SHP77 (cell line): ENCODE measurements at places on chromosomes 6 and 20.

- no peak for DNase-seq
These were observed 109.5 kb downstream of the CLVS2 start for GRCh38 chr6:123105561-123105960.

DNA sequence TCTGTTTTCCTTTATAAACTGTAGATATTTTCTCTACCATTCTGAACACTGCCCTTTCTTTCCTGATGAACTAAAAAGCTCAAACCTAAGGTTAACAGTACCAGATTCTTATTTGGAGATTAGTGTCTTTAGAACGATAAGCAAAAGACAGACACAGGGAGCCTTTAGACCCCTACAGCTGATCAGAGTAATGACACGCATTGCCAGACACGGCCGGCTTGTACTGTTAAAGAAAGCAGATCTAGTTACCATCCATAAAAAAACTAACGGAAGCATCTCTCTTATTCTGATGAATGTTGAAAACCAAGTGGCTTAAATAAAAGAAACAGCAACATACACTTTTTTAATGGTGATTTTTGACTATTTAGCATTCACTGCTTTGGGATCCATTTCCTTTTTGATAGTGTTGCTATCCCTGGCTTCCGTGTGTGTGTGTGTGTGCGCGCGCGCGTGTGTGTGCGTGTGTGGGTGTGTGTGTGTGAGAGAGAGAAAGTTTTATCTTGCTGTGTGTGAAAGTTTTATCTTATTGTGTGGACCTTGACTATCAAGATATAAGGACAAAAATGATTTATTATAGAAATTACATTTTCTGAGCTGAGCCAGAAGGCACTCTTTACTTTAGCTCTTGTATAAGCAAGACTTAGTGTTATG is 95.6 kb upstream of the SLC35B3 start:
- peak; percentile 68 for DNase-seq

DNA sequence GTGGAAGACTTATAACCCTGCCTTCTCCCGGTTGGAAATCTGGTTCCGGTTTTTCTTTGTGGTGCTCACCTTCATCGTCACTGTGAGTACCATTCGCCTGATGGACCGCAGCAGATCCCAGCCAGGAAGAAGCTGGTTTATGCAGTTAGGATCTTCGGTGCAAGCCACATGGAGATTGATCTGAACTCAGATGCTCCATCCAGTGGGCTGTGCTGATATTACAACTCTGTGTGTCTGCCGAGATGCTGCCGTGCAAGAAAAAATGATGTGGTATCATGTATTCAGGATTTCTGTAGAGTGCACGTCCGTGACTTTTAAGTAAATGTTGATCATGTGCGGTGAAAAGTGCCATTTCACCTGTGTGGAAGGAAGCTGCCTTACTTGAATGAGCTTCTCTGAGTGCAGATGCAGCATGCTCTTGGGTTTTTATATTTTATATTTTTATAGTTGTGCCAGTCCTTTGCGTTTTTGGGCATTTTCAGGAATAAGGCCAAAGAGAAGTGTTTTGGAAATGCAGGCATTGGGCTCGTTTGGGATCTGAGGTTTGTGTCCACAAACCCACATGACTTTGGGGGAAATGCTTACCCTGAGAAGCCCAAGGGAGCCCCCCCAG is 39.2 kb downstream of the DYNLT1 start:
- peak; percentile 72 for DNase-seq

DNA sequence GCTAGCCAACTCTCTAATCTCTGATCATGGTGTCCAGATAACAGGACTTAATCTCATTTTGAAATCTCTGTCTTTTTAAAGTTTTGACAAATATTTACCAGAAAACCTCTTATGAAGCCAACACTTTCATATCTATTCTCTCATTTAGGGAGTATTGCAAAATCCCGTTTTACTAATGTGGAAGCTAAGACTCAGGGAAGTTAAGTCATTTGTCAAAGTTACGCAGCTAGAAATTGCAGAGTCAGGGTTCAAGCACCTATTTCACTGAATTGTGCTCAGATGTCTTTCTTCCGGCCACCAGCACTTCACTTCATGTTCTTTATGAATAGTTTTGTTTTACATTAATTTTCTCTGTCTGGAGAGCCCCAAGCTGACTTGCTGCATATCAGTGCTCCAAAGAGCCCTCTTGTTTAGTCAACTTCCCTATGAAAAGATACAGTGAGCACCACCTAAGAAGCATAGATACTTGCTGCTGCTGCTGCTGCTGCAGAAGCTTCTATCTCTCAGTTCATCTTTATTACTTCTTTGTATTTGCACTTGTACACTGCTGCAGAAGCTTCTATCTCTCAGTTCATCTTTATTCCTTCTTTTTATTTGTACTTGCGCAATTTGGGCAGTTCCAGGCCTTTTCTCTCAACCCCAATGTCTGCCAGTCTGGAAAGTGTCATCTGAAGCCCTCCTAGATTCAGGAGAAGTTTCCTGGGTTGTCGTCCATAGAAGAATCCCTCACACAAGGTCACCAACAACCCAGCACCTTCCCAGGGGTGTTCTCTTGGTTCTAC is 329.7 kb downstream of the MAFB start:
- DNase-seq, result no peak

DNA sequence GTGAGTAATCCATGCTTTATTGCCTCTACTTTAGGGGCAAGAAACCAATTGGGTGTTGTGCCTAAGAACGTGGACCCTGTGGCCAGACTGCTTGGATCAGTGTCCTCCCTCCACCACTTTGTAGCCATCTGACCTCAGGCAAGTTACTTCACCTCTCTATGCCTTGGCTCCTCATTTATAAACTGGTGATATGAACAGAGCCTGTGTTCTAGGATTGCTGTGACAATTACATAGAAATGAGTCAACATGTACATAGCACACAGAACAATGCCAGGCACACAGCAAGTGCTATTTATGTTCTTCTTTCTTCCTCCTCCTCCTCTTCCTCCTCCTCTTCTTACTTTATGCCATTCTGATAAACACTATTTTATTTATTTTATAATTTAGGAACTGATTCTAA is 339.4 kb downstream of the CD83 start:
- no peak for DNase-seq

DNA sequence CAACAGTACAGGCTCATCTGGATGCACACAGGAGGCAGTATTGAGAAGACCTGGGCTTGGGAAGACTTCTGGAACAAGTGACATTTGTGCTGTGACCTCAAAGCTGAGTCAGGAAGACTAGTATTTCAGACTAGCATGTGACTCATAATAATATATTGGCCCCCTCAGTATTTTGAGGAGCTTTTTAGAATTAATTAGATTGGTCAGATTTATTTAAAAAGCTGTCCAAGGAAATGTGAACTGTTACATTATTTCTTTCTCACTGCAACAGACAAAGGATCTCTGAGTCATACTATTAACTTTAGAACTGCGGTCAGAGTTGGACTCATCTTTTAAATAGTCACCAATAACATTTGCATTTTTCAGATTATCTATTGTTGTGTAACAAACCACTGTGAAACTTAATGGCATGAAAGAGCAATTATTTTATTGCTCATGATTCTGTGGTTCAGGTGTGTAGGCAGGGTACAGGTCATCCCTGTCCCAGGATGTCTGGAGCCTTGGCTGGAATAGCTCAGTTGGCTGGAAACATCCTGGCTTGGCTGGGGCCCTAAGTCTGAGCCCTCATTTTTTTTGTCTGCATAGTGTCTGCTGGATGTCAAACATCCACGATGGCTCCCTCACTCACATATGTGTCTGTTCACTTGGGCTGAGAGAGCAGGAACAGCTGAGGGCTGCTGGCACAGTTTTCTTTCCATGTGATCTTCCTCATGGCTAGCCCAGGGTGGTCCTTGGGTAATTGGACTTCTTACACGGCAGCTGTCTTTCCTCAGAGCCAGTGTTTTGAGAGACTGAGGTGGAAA is 46.9 kb downstream of the MAP3K4 start:
- DNase-seq, result no peak

- DNase-seq, result no peak
These were observed 53.2 kb downstream of the RAMACL start for GRCh38 chr6:166533205-166533824.

DNA sequence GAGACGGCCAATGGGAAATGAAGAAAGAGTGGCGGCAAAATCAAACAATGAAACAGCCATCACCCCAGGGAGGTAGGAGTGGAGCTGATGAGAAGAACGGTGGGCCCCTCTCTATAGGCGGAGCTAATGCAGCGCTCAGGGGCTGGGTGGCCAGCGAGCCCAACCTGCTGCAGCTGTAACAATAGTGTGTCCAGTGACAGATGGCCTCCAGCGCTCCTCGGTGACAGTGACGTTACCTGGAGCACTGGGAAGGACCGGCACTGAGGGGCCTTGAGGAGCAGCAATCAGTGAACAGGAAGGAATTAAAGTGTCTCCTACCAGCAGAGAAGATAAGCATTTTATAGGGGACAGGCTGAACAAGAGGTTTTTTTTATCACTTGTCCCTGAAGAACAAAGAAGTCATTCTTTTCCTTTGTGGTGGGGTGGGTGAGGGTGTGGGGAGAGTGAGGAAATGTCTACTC is 81.6 kb downstream of the FOXA2 start:
- peak; percentile 98 for DNase-seq

- DNase-seq, result no peak
These were observed 796 bp upstream of the TUBB start for GRCh38 chr6:30719356-30719755.

GRCh38 chr20:33551778-33552177 is 61.9 kb downstream of the CBFA2T2 start:
- no peak for DNase-seq

GRCh38 chr6:5308066-5308465 is 46.8 kb downstream of the FARS2 start:
- no peak for DNase-seq

DNA sequence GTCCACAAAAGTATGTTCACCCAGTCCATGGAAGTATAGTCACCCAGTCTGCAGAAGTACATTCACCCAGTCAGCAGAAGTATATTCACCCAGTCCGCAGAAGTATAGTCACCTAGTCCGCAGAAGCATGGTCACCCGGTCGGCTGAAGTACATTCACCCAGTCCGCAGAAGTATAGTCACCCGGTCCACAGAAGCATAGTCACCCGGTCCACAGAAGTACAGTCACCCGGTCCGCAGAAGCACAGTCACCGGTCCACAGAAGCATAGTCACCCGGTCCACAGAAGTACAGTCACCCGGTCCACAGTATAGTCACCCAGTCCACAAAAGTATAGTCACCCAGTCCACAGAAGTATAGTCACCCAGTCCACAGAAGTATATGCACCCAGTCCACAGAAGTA is 8.8 kb downstream of the TCFL5 start:
- DNase-seq, result no peak

- no peak for DNase-seq
These were observed 40.2 kb downstream of the MRPL14 start for GRCh38 chr6:44086931-44087574.

DNA sequence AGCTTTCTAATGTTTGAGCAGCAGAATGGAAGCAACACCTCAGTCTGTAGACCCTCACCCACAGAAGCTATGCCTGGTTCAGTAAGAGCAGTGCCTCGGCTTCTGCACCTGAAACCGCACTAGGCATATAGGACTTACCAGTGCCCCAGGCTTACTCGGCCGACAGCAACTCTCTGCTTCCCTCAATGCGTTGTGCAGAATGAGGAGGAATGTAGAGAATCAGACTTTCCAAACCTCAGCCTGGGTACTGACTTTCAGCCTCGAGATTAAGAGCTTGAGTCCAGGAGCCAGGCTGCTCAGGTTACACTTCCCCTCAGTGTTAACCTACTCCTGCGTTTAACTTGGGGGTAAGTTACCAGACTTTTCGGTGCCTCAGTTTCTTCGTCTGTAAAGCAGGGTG is 8.6 kb downstream of the EYA2 start:
- DNase-seq, result no peak

DNA sequence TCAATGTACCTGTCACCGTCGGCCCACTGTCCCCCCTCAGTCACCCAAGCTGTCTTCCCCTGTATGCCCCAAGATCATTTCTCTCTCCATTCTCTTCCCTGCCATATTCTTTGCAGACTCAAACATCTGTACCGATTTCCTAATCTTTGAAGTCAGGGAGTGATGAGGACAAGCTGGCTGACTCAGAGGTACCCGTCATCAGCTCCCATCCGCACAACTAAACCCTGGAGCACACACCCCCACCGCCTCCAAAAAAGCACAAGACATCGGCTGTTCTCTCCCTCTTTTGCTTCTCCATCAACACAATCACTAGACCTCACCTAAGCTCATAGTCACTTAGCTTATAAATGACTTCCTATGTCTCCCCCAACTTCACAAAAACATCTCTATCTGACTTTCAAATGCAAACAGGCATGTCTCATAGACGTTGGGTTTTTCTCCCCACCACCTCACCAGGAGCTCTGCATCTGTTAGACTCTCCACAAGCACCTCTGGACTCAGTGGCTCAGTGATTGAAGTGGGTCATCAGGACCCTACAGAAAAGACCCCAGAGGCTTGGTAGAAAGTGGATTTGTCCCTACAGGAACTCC is 11.5 kb upstream of the NFATC2 start:
- no peak for DNase-seq

DNA sequence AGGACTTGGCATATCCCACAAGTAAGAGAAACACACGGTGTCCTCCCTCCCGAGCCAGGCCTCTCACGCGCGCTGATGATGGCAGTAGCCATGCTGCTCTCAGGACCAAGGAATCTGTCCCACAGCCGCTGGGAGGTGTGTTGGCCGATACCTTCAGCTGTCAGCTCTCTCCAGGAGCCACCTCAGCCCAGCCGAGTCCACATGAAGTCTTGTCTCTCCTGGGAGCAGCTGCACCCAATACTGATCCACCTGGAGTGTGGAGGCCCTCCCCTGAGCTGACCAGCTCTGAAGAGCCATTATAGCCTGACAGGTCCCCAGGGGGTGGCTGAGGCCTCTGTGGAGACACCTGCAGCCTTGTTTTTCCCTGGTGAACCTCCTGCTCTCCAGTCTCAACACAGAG is 23.8 kb upstream of the NXT1 start:
- DNase-seq, result peak; percentile 23

DNA sequence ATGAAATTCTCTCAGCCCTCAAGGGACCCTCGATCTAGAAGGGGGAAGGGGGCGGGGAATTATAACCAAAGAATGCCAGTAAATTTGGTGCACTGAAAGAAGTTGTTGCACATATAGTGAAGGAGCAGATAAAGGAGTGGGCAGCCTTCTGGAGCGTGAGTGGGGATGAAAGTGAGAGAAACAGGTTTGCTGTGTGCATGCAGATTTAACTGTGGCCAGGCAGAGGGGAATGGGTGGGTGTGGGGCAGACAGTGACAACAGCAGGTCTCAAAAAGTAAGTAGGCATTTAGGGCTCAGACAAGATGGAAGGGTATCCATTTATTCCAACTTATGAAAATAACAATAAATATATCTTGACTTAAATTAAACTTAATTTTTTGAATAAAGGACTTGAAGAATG is 149.1 kb downstream of the KCNQ5 start:
- DNase-seq, result no peak

DNA sequence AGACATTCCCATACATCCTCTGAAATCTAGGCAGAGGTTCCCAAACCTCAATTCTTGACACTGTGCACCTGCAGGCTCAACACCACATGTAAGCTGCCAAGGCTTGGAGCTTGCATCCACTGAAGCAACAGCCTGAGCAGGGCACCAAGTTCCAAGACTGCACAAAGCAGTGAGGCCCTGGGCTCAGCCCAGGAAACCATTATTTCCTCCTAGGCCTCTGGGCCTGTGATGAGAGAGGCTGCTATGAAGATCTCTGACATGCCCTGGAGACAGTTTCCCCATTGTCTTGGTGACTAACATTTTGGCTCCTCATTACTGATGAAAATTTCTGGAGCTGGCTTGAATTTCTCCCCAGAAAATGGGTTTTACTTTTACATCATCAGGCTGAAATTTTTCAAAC is 107.5 kb upstream of the SAMD5 start:
- no peak for DNase-seq

- DNase-seq, result peak; percentile 53
These were observed 34.0 kb downstream of the NUDT3 start for GRCh38 chr6:34358389-34358905.

GRCh38 chr6:16007146-16007545 is 121.7 kb upstream of the MYLIP start:
- DNase-seq, result no peak

GRCh38 chr20:23007886-23008655 is 27.0 kb upstream of the SSTR4 start:
- no peak for DNase-seq
